ENCODE measurements at places on chromosomes 12 and 14. TPM values are rescaled to one million over a fixed set of nuclear protein-coding genes. Genes with fewer than 3 reads are reported as not detected.

GRCh38 chr14:22822016-22822570 is 6.9 kb upstream of the SLC7A7 start:
- H3K4me3 ChIP-seq: peak overlapping the region; percentile 54
- H3K36me3 ChIP-seq: no peaks in the 10 kb centered on the region
- no peaks in the 10 kb centered on the region for H3K27me3 ChIP-seq
- peaks cover 3% of the 10 kb centered on the region for H3K4me1 ChIP-seq
- H3K27ac ChIP-seq: peak overlapping the region; percentile 96

Gene PMEL
- 1.8 TPM for polyA plus RNA-seq

GRCh38 chr14:24996930-24997725 is 52.8 kb downstream of the STXBP6 start:
- H3K4me1 ChIP-seq: no peaks in the 10 kb centered on the region
- no peaks in the 10 kb centered on the region for H3K27me3 ChIP-seq
- no peak overlapping the region for H3K4me3 ChIP-seq

Gene SOCS2
- 10.8 TPM for polyA plus RNA-seq

GRCh38 chr14:33985242-33985641 is 34.4 kb upstream of the EGLN3 start:
- H3K27me3 ChIP-seq: no peaks in the 10 kb centered on the region
- no peaks in the 10 kb centered on the region for H3K36me3 ChIP-seq
- H3K4me1 ChIP-seq: peaks cover 4% of the 10 kb centered on the region
- no peak overlapping the region for H3K27ac ChIP-seq

- H3K4me3 ChIP-seq: peak overlapping the region; percentile 54
- H3K4me1 ChIP-seq: no peaks in the 10 kb centered on the region
- no peaks in the 10 kb centered on the region for H3K27me3 ChIP-seq
- DNase-seq: peak; percentile 83
- no peaks in the 10 kb centered on the region for H3K36me3 ChIP-seq
- no peak overlapping the region for H3K27ac ChIP-seq
These were observed 50.6 kb downstream of the LRCOL1 start for GRCh38 chr12:132559652-132560363.

Measured in small intestine (tissue), 16 donors.